Activated T-helper 1 cell treated with anti-CD3 and anti-CD28 coated beads, Interleukin-2, amount 50 U/mL, for 16 hours (primary cell): ENCODE measurements at places on chromosomes 13 and 19.

DNA sequence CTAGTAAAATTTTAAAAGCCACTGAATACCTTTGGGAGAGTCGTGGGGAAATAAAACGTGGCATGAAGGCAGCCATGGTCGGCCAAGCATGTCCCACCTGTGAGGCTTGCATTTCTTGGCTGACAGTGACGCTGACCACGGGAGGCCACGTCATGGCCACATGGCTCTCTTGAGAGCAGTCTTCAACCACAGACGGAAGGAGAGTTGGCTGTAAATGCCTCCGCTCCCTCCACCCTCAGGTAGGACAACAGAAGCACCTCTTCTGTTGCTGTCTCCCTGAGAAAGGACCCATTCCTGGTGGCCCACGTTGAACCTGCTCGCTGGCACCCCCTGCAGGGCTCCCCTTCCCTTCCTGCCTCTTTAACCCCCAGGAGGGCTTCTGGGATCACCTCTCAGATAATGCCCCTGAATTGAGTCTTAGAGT, 10.6 kb upstream of the LRRC25 start:
- no peak for DNase-seq

- DNase-seq: no peak
Observed at GRCh38 chr13:69947582-69947981, 160.0 kb upstream of the ATXN8OS start.

DNA sequence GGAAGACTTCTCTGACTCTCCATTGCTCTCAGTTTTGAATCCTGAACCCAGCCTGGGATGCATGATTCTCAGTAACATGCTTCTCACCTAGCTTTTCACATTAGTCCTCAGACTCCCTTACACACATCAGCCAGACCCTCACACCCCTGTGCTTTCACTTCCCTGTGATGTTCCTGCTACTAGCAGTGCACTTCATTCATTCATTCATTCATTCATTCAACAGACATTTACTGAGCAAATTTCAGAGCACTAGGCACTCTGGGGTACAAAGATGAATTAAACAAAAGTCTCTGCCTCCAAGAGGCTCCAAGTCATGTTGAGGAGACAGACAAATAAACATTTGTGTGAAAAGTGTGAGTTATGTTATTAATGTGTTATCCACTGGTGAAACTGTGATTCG, 145.2 kb downstream of the RXFP2 start:
- DNase-seq: no peak

DNA sequence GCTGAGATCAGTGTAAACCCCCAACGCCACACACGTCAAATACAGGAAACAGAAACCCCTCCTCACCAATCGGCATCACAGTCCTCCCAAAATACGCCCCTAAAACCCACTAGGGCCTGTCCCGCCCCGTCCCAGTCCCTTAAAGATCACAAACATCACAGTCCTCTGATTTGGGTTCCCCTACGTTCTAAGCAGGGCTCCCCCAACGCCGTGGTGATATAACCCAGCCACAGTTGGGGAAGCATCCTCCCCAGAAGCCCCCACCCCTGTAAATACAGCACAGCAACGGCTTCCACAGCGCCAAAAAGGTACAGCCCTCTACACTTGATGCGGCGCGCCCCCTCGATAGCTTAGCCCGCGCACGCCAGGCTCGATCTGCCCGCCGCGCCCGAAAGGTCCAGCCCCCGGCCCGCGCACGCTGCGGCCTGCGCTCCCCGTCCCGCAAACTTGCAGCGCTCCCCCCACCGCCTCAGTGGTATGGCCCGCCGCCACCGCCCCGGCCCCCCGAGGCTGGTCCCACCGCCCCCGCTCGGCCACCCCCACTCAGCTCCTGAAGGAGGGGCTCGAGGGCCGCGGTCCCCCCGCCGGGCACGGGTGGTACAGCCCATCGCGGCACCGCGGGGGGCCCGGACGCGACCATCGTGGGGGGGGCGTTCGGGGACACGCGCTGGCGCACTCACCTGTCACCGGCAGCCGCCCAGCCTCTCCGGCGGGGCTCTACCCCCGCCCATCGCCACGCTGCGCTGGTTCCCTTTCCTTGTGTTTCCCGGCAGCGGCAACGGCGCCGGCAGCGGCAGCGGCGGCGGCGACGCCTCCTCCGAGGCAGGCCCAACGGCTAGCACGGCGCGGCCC, at the start of gene AKT2:
Gene AKT2 (minus strand): TSS at position 845 of the 852 bp plus-strand sequence. CDS start 20,078 bp downstream, outside the sequence.
- DNase-seq: peak; percentile 40

- no peak for DNase-seq
Observed at GRCh38 chr13:52665325-52665724, 12.7 kb downstream of the SUGT1 start.

DNA sequence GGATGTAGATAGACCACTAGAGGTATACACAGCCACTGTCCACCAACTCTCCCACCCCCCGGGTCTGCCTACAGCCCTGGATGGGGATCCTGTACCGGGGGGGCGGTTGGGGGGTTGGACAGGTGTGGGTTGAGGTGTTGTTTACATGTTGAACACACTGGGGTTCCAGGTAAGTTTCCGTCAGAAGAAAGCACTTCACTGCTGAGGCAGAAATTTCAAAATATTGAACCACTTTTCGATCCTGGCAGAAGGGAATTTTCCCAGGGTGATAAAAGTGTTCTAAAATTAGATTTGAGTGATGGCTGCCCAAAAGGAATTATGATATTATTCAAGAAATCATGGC, 6.6 kb upstream of the CEACAM16 start:
- no peak for DNase-seq

DNA sequence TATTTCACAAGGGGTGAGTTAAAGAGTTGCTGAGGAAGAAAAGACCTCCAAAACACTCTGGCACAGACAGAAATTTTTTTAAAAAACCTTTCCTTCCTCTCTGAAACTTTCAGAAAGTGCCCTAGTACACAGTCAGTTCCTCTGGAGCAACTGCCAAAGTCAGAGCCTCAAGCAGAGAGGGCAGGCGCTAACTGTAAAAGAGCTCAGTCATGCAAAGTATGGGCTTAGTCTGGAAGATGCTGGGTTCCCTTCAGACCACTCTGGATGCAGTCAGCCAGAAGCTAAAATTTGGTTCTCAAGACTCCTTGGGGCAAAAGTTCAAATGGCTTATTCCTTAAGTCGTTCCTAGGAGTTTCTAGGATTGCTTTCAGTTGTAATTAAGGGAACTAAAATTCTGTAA, 671.6 kb downstream of the PCDH9 start:
- no peak for DNase-seq

GRCh38 chr19:39444598-39445195, 685 bp upstream of the SUPT5H start:
- no peak for DNase-seq

GRCh38 chr19:12969292-12969988, at the start of gene DAND5:
Gene DAND5 (plus strand): TSS chr19:12969576. CDS start chr19:12969661, 85 bp downstream.
- no peak for DNase-seq

GRCh38 chr13:42041684-42042035, 6.8 kb upstream of the DGKH start:
- no peak for DNase-seq

DNA sequence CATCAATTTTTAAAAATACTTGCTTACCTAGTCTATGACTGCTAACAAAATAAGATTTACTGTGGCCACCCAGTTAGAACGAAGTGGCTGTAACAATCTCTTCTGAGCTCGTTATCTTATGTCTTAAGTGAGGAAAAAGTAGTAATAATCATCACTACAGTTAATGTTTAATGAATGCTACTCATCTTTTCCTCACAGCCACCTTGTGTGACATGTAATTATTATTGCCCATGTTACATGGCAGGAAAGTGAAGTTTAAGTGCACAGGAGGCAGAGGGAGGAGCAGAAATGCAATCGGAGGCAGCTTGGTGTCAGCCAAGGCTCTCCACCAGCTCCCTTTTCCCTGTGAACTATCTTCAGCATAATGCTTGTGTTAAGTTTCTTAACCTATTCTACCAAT, 260.3 kb downstream of the B3GLCT start:
- DNase-seq: no peak

GRCh38 chr13:35953537-35954206, 177.5 kb downstream of the DCLK1 start:
- DNase-seq: no peak

DNA sequence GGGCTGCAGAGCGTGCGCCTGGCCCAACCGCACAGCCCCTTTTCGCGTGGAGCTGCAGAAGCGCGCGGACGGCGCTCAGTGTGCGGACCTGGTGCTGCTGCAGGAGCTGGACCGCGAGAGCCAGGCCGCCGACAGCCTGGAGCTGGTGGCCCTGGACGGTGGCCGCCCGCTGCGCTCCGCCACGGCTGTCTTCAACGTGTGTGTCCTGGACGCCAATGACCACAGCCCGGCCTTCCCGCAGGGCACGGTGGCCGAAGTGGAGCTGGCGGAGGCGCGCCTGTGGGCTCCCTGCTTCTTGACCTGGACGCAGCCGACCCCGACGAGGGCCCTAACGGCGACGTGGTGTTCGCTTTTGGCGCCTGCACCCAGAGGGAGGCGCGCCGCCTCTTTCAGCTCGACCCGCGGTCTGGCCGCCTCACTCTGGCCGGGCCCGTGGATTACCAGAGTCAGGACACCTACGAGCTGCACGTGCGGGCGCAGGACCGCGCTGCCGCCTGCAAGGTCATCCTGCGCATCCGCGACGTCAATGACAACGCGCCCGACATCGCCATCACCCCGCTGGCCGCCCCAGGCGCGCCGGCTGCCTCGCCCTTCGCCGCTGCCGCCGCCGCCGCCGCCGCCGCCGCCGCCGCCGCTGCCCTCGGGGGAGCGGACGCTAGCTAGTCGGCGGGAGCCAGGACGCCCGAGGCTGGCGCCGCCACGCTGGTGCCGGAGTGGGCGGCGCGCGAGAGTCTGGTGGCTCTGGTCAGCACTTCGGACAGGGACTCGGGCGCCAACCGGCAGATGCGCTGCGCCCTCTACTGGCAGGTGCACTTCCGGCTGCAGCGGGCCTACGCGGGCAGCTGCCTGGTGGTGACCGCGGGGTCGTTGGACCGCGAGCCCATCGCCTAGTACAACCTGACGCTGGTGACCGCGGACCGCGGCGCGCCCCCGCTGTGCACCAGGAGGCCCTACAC, 172.2 kb downstream of the OLFM4 start:
- no peak for DNase-seq

- DNase-seq: no peak
Observed at GRCh38 chr19:48094855-48095203, 15.8 kb downstream of the PLA2G4C start.

GRCh38 chr13:34464011-34464410, 478.1 kb upstream of the NBEA start:
- no peak for DNase-seq

GRCh38 chr13:80708791-80709190, 367.9 kb upstream of the SPRY2 start:
- DNase-seq: no peak

DNA sequence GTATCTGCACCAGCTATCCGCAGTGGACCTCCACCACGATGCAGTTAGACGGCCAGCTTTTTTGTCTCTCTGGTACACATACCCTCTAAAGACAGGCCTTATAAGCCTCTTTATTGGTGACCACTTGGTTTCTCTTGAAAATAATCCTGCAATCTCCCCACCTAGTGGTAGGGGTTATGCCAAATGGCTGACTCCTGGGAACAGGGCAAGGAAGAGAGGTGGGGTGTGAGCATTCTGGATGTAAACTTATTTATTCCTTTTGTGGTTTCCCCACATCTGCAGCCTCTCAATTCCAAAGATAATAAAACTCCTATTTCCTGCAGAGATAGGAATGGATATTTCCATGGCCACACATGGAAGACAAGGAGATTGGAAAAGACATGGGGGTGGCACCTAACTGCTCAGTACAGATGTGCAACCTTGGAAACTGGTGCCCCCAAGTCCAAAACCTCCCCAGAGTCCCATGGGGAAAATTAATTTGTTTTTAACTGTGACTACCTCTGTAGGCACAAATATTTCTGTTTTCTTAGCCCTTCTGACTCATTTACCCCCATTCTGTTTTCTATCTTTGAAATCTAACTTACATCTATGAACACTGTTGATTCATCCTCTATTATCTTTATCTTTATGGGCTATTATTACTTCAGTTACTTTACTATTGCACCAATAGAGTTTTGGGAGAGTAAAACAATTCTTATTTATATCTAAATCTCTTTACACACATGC, 112.7 kb upstream of the TSHZ3 start:
- no peak for DNase-seq

DNA sequence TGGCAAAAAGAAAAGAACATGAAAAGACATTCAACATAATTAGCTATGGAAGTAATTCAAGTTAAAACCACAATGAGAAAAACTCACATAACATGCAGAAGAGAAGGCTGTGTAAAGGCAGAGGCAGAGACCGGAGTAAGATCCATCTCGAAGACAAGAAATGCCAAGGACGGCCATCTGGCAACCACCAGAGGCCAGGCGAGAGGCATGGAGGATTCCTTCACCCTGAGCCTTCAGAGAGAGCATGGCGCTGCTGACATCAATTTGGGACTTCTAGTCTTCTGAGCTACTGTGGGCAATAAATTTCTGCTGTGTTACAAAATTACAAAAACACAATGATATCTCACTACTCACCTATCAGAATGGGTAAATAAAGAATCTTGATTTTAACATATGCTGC, 381.0 kb downstream of the TSHZ3 start:
- DNase-seq: no peak

DNA sequence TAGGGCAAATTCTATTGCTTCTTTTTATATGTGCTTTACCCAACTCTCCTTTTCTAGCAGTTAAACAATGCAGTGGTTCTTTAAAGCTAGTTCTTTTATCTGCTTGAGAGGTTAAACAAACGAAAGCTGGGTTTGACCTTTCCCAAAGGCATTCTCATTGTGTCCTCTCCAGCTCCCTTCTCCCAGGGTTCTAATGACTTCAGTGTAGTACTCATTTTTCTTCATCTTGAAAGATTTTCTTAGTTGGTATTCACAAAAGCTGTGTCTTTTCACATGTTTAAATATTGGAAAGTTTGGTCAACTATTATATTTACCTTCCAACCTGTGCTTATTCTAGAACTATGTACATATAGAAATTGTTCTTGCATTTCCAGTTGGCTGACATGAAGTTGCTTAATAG, 1.5 kb downstream of the WASF3 start:
- DNase-seq: no peak

DNA sequence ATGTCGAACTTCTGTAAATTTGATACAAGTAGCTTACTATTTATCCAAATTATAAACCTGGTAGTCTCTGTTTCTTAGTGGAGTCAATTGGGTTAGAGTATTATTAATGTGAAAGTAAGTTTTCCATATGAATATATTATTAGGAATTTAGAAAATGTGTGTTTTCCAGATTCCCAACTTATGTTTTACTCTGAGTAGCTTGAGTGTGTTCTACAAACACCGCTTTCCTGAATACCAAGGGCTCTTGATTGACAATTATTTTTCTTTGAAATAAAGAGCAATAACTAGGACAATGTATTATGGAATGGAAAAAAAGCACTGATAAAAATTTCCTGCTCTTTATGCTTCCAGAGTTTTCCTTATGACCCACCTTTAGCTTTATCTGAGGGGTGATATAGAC, 233.6 kb downstream of the POSTN start:
- no peak for DNase-seq

DNA sequence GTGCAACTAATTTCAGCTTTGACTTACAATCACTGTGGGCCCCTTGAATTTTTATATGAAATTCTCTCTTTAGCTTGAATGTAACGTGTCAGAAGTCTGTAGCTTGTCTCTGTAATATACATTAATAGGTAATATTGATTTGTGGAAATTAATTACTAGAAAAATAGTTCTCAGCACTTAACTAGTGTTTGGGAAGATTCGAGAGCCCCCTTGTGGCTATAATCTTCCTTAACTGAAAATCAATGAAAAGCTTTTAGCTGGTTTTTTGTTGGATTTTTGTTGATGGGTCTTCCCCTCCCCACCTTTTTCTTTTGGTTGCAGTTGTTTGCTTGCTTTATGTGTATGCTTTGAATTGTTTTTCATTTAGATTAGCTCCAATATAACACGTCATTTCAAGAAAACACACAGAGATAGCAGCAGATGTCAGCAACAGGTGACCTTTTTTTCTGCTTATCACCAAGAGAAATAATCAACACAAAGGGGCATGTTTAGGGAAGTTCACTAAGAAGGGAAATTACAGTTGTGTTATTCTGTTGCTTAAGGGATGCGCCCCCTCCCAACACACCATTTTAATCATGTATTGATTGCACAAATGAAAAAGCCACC, 176.8 kb downstream of the OXGR1 start:
- DNase-seq: no peak
